ENCODE measurements at places on chromosomes 3 and 15.

DNA sequence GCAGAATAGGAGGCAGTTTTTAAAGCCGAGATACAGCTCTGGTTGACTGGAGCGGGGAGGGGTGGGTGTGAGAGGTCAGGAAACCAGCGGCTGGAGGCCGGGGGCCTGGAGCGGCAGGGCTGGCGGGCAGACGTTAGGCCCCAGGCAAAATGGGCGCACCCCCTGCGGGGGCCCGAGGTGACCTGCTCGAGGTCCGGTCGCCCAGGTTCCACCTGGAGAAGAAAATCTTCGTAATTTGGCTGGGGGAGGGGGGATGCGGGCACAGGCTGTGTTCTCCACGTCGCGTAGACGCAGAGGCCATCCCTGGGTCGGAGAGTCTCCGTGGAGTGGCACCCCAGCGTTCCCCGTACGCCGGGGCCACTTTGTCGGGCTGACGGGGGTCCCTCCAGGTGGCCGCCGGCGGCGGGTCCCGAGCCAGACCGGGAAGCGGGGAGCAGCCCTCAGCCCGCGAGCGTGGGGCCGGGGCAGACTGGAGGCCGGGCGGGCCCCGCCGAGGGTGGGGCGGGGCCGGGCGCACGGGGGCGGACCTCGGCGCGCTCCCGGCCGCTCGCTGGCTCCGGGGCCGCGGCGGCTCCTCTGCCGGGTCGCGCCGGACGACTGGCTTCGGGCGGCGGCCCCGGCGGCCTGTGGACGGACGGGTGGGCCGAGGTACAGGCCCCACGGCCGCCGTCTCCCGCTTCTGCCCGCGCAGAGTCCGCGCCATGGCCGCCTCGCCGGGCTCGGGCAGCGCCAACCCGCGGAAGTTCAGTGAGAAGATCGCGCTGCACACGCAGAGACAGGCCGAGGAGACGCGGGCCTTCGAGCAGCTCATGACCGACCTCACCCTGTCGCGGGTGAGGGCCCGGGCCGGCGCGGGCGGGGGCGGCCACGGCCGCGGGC, at the start of gene CRTC3:
Gene CRTC3 (plus strand): TSS at position 553 of the 879 bp plus-strand sequence. CDS start 149 bp downstream, at position 702.
- peak; percentile 92 for DNase-seq

DNA sequence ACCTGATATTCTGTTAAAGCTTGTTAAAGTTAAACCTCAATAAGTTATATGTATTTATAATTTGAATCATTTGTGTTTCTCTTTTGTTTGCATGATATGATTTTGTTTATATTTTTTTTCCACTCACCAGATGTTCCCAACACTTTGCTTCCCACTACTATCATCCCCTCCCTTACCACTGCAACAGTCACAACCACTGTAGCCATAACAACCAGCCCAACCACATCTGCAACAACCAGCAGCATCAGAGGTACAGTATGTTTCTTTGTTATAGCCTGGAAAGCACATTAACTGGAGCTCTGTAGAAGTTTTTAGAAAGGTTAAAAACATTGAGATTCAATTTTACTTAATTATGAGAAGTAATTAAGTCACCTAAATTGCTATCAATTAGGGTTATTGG, 1011.9 kb downstream of the VGLL3 start:
- no peak for DNase-seq

- peak; percentile 18 for DNase-seq
Measured at GRCh38 chr3:113153499-113154107, 57.8 kb upstream of the BOC start.

DNA sequence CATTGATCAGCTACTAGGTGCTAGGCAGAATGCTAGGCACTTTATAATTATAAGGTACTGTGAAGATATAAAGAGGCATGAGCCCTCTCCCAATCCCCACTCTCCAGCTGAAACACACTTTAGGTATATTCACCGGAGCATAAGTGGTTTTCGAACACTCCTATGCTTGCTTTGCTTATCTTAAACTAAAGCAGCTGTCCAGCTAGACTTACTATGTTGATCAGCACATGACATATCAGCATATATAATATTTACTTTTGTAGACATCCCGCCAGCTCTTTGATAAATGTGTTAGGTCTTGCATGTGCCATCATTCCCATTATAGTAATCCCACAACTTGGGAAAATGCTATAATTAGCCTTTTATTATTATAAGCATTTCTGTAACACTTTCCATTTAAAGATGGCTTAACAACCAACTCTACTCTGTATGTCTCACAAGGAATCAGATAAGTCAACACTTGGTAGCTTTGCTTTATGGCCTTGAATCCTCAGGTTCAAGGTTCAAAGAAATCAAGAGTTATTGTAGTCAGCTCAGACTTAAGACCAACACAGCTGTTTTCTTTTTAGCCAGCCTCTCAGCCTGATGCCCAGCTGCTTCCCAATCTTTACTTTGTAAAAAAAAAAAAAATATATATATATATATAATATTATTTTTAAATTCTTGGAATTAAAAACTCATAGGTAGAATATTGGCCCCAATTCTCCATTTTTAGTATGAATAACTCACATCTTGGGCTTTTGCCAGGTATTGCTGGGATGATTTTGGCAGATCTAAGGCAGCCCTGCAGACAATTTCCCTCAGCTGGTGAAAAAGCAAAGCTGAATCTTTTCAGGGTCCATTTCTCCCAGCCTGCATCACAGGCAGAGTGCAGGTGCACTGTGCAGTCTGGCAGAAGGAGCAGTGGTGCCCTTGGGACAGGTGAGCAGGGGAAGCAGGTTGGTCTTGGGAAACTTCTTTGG, 104.2 kb downstream of the THRB start:
- DNase-seq = no peak

GRCh38 chr3:131172502-131173200, 146.0 kb downstream of the NEK11 start:
- DNase-seq = no peak

GRCh38 chr15:62684123-62684808, 358.3 kb upstream of the TPM1 start:
- no peak for DNase-seq

DNA sequence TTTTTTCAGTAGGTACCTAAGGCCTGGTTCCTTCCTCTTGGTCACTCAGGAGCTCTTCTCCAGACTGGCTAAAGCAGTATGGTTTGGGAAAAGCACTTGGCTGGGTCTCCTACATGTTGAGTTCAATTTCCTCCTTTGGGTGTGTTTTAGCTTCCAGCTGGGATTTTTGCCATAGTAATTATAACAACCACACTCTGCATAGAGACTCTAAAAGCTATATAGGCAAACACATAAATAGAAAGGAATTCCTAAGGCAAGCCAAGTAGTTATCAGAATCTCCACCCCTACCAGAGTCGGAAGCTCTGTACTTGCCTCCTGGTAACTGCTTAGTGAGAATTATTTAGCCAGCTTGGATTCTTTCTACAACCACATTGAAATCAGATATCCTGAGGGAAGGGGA, 48.6 kb downstream of the FOXL2 start:
- DNase-seq = no peak

GRCh38 chr15:100112061-100112420, 229.7 kb downstream of the ADAMTS17 start:
- DNase-seq = no peak

- DNase-seq = no peak
Measured at GRCh38 chr3:159974-160373, 36.6 kb upstream of the CHL1 start.

GRCh38 chr15:53681056-53681455, 78.4 kb downstream of the WDR72 start:
- no peak for DNase-seq

- DNase-seq = no peak
Measured at GRCh38 chr3:13050446-13050845, 22.8 kb downstream of the IQSEC1 start.

DNA sequence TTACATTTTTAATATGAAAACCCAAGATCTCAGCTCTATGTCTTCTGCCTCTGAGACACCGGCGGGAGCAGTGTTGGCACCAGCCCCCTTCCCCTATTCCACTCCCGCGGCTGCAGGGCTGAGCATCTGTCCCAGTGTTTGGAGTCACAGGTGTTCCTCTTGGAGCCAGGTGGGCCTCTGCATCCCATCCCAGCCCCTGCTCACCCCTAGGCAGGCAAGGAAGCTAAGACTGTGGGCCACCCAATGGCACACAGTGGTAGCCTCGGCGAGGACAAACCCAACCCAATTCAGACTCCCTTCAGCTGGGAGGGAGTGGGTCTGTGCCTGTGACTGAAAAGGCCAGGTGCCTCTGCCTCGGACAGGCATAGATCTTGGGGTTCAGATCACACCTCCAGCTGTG, 3.1 kb downstream of the CHST13 start:
- no peak for DNase-seq

DNA sequence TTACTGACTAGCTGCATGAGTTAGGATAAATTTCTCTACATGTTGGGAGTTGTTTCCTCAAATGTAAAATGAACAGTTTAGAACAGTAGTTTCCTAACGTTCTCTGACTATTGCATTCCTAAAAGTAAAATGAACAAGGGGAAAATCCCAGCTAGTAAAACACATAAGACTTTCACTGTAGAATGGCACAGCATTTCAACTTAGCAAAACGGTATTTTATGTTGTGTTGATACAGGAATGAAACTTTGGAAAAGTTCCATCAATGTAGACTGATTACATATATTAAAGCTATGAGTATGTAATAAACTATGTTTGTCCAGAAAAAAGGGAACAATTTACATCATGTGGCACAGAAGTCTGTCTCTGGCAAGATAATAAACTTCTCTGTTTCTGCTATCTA, 297.4 kb upstream of the EPHA3 start:
- DNase-seq = no peak

DNA sequence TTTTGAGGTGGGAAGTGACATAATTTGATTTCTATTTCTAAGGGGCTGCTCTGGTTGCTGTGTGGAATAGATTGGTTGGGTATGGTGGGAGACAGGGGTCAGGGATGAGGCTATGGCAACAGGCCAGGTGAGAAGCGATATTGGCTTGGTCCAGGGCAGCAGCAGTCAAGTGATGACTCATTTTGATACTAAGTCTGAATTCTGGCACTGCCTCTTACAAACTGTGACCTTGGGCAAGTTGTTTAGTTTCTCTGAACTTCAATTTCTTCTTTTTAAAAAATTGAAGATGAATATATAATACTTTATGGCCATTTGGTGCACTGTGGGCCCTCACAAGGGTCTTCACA, 40.4 kb upstream of the CLSTN2 start:
- DNase-seq = no peak

DNA sequence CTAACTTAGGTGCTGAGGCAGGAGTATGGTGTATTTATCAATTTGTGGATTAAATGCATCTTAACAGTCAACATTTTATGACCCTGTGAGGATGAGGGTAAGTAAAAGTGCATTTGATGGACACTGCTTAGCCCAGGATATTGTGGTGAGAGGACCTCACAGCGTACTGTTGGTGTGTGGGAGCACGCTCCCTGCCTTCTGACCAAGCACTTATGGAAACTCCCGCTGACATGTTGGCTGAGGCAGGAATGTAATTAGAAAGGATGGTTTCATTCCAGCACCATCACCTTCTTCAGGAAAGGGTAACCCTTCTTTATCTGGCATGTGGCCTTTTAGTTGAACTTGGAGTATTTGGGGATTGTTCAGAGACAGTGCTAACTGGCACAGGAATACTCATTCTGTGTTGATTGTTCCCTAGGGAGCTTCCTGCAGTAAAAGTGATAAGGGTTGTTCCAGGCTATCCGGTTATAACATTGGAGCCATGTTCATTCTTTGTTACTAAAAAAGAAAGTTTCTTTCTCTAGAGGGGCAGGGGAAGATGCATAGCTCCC, 11.7 kb upstream of the FSTL1 start:
- no peak for DNase-seq

GRCh38 chr15:39364721-39365120, 216.2 kb upstream of the THBS1 start:
- no peak for DNase-seq

DNA sequence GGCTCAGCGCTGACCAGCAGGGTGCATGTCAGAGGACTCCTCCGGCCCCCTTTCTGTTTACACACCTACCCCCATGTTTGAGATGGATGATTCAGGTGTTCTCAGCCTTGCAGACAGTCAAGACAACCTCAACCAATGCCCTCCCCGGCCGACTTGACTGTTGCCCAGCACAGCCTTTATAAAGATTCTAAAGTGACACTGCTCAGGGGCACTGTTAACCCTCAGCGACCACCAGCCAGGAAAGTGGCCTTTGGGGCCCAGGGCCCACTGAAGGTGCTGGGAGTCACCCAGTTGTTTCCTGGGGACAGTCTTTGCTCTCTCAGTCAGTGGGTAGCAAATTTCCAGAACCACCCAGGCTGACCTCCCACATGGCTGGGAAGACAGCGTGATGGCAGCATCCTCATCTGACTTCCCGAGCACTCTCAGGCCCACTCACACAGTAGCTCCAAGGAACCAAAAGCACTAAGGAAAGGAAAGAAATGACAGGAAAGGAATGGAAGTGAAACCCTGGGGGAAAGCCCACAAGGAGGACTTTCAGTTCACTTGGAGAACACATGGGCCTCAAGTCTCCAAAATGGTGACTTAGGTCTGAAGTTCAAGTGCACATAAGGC, 128.4 kb downstream of the ASB7 start:
- DNase-seq = peak; percentile 6

DNA sequence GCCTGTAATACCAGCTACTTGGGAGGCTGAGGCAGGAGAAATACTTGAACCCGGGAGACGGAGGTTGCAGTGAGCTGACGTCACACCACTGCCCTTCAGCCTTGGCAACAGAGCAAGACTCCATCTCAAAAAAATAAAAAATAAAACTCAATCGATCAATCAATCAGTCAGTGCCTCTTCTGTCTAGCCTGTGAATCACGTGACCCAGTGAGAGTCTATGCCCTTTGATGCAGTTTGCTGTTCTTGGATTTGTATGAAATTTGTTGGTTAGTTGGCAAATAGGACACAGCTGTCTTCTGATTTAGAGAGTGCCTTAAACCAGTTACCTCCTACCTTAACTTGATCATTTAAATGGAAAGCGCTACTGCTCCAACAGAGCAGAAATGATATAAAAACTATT, 3.6 kb upstream of the RBMS3 start:
- DNase-seq = no peak

- DNase-seq = no peak
Measured at GRCh38 chr3:30670292-30670691, 63.9 kb downstream of the TGFBR2 start.

- DNase-seq = no peak
Measured at GRCh38 chr3:73709712-73710111, 85.0 kb upstream of the PDZRN3 start.

DNA sequence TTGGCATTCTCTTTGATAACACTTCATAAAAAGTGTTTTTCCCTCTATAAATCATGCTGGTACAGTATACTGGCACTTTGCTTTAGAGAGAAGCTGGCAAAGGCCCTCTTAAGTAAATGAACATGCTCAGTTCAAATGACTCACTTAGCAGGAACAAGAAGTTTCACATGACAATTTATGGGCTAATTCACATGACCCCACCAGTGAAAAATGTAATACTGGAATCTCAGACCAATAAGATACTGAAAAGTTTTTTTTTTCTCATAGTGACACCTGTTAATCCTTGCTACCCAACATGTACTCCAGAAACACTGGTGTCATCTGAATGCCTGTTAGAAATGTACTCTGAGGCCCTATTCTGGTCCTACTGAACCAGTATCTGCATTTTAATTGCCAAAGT, 13.9 kb downstream of the BTBD1 start:
- DNase-seq = no peak

GRCh38 chr15:70795311-70795665, 31.9 kb upstream of the UACA start:
- no peak for DNase-seq

- DNase-seq = no peak
Measured at GRCh38 chr3:31251083-31251482, 281.6 kb upstream of the STT3B start.

Data from GM13976 (cell line).